ENCODE measurements at places on chromosomes 16 and 17.
A peak's percentile ranks its signal among the peaks of the same experiment; 100 is the strongest.

DNA sequence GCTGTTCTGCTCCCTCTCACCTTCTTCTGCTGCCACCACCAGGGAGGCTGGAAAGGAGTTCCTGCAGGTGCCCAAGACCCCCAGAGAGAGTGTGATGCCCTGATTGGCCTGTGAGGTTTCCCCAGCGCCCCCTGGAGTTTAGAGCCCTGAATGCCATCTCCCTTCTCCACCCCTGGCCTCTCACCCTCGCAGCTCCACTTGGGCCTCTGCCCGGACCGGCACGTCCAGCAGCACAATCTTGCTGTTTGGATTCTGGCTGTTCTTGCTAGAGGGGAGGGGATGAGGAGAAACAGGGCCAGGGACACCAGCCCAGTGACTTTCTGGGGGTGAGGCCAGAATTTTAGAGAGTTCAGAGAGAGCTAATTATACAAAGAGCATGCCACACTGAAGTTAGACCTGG, 12.5 kb upstream of the FAM171A2 start:
- no peak for DNase-seq

DNA sequence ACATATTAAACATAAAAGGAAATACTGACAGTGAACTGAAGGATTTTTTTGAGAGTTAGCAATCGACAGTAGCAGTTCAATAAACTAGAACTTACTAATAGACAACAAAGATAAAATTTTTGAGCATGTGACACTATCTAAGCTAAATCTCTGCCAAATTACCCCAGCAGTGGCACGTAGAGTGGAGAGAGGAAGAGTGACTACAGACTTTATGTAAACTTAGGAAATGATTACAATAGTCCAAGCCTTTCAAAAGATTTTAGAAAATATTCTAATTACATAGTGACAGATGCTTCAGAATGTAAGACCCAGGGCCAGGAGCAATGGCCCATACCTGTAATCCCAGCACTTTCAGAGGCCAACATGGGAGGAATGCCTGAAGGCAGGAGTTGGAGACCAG, 52.4 kb downstream of the CFDP1 start:
- DNase-seq: no peak

GRCh38 chr16:73289232-73289631, 241.3 kb upstream of the ZFHX3 start:
- DNase-seq: peak; percentile 23

GRCh38 chr17:6480303-6480675, 36.0 kb downstream of the PIMREG start:
- no peak for DNase-seq

GRCh38 chr17:18977646-18978045, 25.7 kb downstream of the SLC5A10 start:
- no peak for DNase-seq

DNA sequence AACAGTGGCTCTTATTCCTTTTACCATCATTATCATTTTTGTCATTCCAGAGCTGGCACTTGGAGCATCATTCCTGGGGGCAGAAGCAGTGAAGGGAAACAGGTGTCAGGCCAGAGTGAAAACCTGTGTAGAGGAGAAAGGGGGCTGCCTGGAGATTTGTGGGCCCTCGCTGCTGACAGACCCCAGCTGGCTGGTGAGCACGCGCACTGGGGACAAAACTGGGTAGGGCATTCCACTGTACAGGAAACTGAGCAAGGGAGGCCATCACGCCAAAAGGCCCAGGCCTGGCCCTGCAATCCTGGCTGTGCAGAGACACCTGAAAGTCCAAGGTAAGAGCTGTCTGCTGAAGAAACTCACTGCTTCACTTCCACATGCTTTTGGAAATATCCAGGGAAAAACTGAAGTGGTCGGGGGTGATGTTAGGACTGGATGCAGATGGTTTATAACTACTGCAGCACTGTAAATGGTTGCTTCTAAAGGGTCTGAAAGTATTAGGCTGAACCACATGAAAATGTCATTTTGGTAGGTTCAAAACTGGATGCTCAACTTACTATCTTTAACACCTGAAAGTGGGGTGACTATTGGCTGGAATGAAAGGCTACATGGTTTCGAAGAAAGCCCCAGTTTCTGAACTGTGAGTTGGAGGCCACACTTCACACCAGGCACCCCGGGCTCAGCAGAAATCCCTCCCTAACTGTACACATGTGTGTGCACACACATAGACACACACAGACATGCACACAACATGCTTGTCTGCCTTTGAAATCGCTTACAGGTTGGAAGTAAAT, 225.0 kb downstream of the C16orf78 start:
- no peak for DNase-seq

DNA sequence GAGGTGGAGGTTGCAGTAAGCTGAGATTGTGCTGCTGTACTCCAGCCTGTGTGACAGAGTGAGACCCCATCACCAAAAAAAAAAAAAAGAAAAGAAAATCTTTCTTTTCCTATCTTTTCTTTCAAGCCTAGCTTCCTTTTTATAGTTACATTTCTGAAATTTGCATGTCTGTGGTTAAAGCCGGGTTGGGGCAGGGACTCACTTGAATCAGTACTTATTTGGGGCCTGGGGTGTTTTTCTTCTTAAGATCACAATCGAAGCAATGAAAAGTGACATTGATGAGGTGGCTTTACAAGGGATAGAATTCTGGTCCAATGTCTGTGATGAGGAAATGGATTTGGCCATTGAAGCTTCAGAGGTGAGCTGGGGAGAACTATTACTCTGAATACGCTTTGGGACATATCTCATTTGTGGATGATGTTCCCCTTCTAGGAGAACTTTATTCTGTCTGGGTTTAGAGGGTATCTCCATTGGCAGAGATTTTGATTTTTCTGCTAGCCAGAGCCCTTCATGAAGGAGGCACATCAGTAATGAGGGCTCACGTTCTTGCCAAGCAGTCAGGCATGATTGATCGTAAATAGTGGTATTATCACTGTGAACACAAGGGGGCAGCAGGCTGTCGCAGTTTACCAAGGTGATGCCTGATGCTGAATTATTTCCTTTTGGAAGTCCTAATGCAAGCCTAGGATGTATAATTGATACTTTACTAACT, 14.3 kb downstream of the KPNB1 start:
- DNase-seq: no peak

DNA sequence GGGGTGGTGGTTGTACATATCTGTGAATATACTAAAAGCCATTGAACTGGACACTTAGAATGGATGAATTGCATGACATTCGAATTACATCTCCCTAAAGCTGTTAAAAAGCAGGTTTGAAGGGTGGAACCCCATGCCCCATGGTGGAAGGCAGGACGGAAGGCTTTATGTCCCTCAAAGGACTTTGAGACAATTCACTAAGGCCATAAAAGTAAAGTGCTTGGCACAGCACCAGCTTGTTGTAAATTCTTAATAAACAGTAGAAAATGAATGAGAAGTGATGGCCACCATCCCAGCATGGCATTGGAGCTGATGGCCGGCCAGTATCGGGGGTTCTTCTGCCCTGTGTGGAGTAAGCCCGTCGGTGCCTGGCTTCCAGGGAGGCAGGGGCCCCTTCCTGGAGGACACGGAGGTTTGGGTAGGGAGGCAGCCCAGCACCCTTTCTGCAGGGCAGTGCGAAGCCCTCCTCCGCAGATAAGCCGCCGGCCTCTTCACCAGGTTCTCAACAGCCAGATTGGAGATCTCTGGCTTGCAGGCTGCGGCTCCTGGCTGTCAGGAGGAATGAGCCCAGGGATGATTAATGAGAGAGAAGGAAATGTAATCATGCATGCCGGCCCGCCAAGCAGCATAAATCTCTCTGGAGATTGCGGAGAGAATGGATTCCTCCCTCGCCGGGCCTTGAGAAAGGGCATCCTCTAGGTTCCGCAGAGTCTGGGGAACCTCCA, 346.9 kb downstream of the FOXL1 start:
- no peak for DNase-seq

DNA sequence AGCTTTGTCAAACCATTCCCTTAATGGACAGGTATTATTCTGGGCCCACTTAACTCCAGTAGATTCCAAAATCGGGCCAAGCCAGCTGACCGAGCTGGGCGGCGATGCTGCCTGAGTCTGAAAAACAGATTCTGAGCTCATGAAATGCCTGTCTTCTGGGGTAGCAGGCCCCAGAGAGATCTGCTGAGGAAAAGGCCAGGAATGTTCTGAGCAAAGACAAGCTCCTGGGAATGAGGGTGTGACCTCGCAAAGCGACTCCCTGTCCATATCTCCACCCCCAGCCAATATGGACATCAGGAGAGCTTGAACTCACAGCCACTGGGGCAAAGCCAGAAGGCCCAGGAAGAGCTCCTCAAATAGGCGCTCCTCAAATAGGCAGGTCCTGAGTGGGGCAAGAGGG, 23.7 kb downstream of the ZNF423 start:
- no peak for DNase-seq

All from GM18507 (cell line).